Left colon (tissue), 2 donors: ENCODE measurements at places on chromosomes 3 and 15. TPM values are rescaled to one million over a fixed set of nuclear protein-coding genes. Genes with fewer than 3 reads are reported as not detected.

ACOX2 gene
- total RNA-seq = 17.8 TPM

GRK7 gene
- not detected for total RNA-seq

ARRDC4 gene
- total RNA-seq = 29.0 TPM

FETUB gene
- total RNA-seq = not detected

PAK6 gene
- total RNA-seq = 3.2 TPM

SMAD6 gene
- total RNA-seq = 11.2 TPM

CFAP161 gene
- not detected for total RNA-seq

SSUH2 gene
- 1.6 TPM for total RNA-seq

LTK gene
- total RNA-seq = 18.7 TPM

ASB14 gene
- not detected for total RNA-seq

SLC28A1 gene
- not detected for total RNA-seq

ALS2CL gene
- total RNA-seq = 39.2 TPM

RTP1 gene
- total RNA-seq = not detected

CCPG1 gene
- total RNA-seq = 65.6 TPM

PPP1R14D gene
- 153 TPM for total RNA-seq

ADCY5 gene
- 4.5 TPM for total RNA-seq
